Epithelial cell of alveolus of lung (primary cell): ENCODE measurements at places on chromosomes 11 and 22. TPM values are rescaled to one million over a fixed set of nuclear protein-coding genes. Genes with fewer than 3 reads are reported as not detected.

The BBOX1 gene
- total RNA-seq = 0.56 TPM in 1 of 2 replicates, not detected in the other

The TREH gene
- total RNA-seq = not detected in 2 replicates

The NCR3LG1 gene
- 1.3 and 5.3 TPM in 2 replicates for total RNA-seq

The TUBA8 gene
- 1.1 TPM in 1 of 2 replicates, not detected in the other for total RNA-seq

The APOC3 gene
- not detected in 2 replicates for total RNA-seq

The DDX25 gene
- not detected in 2 replicates for total RNA-seq

The MMP27 gene
- total RNA-seq = not detected in 2 replicates

The MLC1 gene
- total RNA-seq = 0.08 TPM in 1 of 2 replicates, not detected in the other

The OR6A2 gene
- total RNA-seq = 0.24 TPM in 1 of 2 replicates, not detected in the other

The KRTAP5-7 gene
- total RNA-seq = not detected in 2 replicates

The OR5B21 gene
- not detected in 2 replicates for total RNA-seq

The MB gene
- total RNA-seq = not detected in 2 replicates

The SAA4 gene
- total RNA-seq = not detected in 2 replicates

The IGLL1 gene
- total RNA-seq = not detected in 2 replicates

The P2RY6 gene
- 0.52 TPM in 1 of 2 replicates, not detected in the other for total RNA-seq

The SLC7A4 gene
- total RNA-seq = 0.13 TPM in 1 of 2 replicates, not detected in the other

The PATE2 gene
- not detected in 2 replicates for total RNA-seq

The HMGXB4 gene
- 15.4 and 23.8 TPM in 2 replicates for total RNA-seq

The USP2 gene
- 0.26 and 0.40 TPM in 2 replicates for total RNA-seq
